ENCODE measurements at places on chromosomes 2 and 18.

- no peak for DNase-seq
Observed at GRCh38 chr2:135245071-135245470, 193.0 kb downstream of the RAB3GAP1 start.

- DNase-seq: no peak
Observed at GRCh38 chr2:55135491-55135890, 85.2 kb upstream of the RTN4 start.

GRCh38 chr2:171409436-171409971, 24.3 kb downstream of the METTL8 start:
- no peak for DNase-seq

GRCh38 chr2:41698678-41699422, 349.0 kb upstream of the PKDCC start:
- no peak for DNase-seq

- peak; percentile 23 for DNase-seq
Observed at GRCh38 chr18:47756364-47757016, 174.0 kb downstream of the SMAD2 start.

DNA sequence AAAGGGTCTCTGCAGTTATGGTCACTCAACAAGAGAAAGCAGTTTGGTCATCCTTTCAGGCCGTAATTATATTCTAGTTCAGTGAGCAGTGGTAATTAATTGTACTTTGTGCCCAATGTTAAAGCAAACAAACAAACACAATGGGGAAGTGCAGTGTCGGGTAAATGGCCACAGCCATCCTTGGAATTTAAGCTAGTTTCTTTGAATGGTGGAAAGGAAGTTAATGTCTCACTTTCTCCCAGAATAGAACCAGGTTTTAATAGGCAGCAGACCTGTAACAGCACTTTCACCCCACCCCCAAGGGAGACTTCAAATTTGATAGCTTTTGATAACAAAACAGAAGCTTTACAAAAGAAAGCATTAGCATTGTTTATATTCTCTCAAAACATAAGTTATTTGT, 20.0 kb upstream of the ITGAV start:
- no peak for DNase-seq

DNA sequence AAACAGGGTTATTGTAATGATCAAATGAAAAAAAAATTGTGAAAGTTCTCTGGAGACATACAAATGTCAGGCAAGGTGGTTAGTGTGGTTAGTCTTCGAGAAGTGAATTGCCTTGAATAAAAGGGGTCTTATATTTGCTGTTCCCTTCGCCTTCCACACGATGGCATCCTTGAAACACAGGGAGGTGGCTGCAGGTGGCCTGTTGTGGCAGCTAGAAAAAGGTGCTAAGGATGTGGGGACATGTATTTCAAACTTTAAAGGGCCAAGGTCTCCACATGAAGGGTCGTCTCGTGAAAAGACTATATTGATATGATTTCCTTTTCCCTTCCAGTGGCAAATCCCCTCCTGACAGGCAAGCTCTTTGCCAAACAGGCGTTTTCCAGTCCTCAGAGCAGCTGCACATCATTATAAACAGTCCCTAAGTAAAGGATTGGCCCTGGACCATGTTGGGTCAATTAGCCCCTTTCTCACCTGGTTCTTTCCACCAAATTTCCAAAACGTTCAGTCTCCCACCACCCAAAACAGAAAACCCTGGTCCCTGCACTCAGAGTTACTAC, 68.5 kb downstream of the COPS8 start:
- DNase-seq: peak; percentile 24

DNA sequence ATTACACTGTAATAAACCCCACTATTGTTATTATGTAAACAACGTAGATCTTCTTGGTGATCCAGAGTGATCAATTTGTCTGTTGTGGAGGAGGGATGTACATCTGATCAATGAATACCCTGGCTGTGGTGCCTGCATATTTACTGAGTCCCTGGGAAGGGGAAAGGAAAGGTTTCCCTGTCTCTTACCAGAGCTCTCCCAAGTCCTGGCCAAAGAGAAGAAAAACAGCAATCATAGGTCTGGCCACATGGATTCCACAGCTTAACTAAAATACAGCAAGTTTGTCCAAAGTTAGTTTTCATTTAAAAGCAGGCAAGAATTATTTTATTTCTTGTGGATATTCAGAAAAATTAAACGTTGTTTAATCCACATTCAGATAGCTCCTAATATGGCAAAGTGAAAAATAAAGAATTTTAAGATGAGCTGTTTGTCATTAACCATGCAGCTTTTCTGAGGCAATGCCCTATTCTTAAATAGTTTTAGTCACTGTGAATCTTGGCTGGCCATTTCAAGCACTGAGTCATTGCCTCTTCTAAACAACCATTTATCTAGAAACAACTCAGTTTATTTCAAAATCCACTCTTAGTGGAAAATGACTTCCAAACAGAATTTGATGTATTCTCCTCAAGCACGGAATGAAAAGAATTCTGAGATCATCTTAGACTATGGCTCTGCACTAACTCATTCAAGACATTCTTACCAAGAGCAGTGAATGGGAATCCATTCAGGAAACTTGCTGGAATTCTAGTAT, 1004.4 kb upstream of the CDH2 start:
- no peak for DNase-seq

DNA sequence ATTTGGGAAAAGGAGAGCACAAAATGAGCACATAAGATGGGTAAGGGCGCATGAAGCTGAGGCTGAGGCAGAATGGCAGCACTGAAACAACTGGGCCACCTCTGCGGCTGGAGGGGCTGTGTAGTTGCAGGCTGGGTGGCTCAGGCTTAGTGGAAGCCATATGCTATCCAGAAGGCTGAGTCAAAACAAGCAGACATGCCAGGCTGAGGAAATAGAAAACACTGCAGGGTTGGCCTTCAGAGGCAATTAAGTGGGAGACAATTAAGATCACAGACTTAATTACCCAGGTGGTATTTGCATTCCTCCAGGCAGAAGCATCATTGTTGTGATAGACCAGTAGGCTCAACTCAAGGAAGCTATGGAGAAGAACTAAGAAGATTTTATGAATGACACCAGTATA, 11.4 kb upstream of the XPO1 start:
- no peak for DNase-seq

DNA sequence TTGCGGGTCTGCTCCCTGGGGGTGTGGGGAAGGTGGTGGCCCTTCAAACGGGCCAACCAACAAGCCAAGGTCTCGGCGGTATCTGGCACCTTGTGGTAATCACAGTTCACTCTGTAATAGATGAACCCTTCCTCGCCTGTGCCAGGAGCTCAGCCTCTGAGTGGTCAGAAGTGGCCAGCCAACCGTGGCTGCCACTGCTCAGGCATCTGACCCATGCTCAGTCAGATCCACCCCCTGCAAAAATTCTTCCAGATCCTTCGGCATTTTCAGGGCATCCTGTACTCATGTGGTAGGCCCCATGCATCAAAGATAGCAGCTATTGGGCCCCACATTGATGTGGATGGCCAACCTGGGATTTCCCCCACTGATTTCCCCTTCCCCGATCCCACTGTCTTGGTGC, 39.6 kb upstream of the SERPINE2 start:
- DNase-seq: no peak

GRCh38 chr2:128320192-128320905, 1.7 kb upstream of the HS6ST1 start:
- DNase-seq: no peak

GRCh38 chr18:37084912-37085311, 256.0 kb downstream of the KIAA1328 start:
- no peak for DNase-seq

DNA sequence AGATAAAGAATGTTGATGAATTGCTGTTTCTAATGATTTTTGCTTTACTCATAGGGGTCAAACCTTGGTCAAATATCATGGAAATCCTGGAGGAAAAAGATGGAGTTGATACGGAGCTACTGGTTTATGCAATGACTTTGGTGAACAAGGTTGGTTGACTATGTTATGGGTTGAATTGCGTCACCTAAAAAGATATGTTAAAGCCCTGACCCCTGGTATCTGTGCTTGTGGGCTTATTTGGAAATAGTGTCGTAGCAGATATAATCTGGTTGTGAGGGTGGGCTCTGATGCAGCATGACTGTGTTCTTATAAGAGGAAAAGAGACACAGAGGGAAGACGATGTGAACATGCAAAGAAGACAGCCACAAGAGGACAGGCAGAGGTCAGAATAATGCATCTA, 226.2 kb downstream of the TPGS2 start:
- DNase-seq: no peak

DNA sequence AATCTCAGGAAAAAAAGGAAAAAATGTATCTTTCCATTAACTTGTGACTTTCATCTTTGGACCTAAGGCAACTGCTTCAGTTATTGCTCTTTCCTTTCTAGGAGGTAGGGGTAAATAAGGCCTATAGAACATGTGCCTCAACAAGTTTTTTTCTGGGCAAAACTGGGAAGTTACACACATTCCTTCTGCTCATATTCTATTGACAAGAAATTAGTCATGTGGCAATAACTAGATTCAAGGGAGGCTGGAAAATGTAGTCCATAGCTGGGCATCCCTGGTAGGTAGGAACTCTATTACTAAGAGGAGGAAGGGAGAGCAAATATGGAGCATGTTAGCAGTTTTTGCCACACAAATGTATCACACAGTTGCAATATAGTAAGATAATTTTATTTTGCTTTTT, 37.7 kb upstream of the NEMP2 start:
- no peak for DNase-seq

- DNase-seq: no peak
Observed at GRCh38 chr2:55364189-55365055, 55.2 kb downstream of the CCDC88A start.

- DNase-seq: no peak
Observed at GRCh38 chr18:66792466-66792865, 188.6 kb upstream of the CDH19 start.

DNA sequence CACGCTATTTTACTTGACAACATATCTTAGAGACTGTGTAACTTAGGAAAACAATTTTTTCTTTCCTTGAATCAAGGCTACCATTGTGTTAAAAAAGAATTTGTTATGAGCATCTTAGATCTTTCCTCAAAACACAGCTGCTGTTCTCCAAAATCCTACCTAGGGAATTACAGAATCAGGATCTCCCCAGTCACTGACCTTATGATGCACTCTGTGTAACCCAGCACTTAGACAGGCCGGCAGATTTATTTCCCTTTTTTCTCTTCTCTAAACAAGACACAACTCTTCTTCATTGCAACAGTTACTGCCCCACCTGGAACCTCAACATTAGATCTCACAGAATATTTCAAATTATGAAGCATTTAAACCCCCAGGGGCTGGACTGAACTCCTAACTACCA, 13.5 kb upstream of the C2orf15 start:
- DNase-seq: no peak

DNA sequence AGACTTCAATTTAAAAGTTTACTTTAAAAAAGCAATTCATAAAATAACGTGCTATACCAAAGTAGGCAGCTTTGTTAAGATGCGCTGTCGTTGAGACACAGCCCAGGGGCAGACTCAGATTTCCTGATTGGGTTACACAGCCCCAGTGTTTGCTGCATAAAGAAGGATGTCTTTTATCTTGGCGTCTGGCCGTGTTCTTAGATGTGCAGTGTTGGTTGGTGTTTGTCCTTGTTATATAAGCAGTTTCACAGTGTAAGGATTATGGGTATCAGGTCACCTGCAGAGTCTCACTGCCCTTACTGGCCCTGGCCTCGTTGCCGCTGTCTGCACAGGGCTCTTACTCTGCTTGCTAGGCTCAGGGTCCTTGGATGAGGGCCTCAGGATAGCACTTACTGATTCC, 108.5 kb downstream of the WDSUB1 start:
- DNase-seq: no peak

DNA sequence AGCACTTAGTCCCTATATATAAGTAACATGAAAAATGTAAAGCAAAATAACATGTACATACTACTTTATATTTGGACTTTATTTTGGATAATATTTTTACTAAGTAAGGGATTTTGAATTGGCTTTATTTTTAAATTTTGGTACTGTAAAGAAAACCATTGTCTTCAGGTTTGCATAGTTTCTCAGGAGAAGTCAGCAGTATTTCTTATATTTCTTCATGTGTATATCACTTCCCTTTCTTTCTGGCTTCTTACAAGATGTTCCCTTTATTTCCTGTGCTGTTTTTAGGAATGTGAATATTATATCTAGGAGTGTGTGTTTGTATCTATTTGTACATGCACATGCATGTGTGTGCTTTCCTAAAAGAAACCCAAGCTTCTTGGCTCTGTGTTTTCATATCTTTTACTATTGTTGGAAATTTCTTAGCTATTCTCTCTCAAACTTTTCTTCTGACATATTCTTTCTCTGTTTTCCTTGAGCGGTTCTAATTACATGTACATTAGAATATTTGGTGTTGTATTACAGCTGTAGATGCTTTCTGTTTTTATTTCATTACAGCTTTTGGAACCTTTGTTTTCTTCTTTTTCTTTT, 1549.7 kb upstream of the ACVR2A start:
- no peak for DNase-seq

GRCh38 chr2:105784589-105784988, 39.9 kb downstream of the NCK2 start:
- no peak for DNase-seq

DNA sequence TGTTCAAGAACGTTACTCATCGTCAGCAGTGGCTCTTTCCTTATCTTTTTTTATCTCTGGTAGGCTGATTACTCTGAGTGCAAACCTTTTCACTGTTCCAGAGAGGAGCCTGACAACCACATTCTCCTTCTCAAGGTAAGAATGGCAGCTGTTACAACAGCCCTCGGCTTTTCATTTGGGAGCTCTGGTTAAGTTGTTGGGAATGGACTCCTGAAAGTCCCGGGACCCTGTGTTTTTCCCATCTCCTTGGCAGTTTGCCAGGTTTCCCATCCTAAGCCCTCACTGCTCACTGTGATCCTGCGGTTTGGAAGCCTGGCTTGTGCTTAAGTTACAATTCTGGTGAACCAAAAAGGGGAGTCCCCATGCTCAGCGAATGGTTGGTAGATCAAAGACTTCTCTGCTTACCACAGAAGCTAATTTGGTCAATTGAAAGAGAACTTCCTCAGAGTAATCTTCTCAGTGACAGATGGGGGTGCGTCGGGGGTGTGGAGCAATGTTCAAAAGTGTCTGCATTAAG, 122.3 kb downstream of the LYPD6B start:
- no peak for DNase-seq

- DNase-seq: peak; percentile 86
Observed at GRCh38 chr2:238203094-238203972, at the start of gene ILKAP. TSS of gene ILKAP (minus strand) at chr2:238203695. CDS start at chr2:238203553, 142 bp downstream.

- DNase-seq: no peak
Observed at GRCh38 chr2:160836755-160837154, 323.5 kb upstream of the TANK start.

DNA sequence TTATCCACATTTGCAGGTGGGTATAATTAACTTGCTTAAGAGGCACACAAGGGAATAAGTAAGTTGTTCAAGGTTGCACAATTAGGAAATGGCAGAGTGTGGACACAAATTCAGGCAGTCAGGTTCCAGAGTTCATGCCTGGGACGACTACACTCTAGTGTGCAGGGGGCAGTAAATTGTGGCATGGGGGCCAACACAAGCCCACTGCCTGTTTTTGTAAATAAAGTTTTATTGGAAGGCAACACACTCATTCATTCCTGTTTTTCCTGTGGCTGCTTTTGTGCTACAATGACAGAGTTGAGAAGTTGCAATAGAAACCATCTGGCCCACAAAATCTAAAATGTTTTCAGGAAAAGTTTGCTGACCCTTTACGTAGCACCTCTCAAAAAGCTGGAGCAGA, 41.4 kb downstream of the XDH start:
- DNase-seq: no peak

GRCh38 chr2:109382226-109382895, 231.4 kb downstream of the SEPTIN10 start:
- DNase-seq: no peak
